ENCODE measurements at places on chromosomes 7 and 10.

DNA sequence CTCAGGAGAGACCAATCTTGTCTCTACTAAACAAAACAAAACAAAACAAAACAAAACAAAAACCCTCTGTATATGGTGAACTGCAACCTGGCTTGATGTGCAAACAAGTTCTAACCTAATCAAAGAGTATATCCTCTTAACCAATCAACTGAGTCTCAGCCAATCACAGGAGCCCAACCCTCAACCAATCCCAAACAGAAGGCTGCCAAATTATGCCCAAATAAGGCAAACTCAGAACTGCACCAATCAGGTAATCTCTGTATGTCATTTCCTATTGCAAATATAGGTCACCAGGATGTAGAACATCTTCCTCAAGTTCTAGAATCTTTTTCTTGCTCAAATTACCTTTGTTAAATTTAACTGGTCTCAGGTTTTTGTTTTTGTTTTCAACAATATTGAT, 5.2 kb downstream of the FAM133B start:
- DNase-seq, result no peak

- no peak for DNase-seq
Observed at GRCh38 chr7:672891-673290, 53.6 kb upstream of the DNAAF5 start.

- DNase-seq, result no peak
Observed at GRCh38 chr10:35579726-35580422, 25.3 kb upstream of the GJD4 start.

DNA sequence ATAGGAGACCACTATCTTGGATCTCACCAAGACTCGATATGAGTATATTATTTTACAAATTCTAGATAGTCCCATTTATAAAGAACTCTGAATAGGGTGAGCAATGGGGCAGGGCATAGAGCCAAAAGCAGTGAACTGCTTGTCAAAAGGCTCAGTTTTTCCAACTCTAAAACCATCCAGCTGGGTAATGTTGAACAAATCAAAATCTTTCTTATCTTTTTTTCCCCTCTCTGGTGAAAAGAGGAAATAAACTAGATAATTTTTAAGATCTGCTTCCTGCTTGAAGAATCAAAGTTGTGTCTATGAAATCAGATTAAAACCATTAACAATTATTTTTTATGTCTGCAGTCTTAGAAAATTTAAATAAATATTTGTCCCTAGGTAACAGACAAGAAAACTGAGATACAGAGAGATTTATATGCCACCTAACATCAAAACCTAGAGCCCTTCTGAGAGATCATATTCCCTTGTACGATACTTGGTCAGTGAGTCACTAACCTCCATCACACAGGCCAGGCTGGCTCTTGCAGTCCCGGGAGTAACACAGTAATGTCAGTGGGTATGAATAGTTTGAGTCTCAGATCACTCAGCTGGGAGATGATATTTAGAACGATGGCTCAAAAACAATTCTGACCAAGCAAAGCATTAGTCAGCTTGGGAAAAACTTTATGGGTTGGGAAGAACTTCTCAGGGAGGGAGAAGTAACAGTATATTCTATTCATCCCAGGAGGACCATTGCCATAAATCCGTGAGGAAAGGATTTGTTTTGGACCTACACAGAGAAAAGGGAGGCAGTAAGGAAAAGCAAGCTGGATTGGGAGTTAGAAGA, 178.8 kb downstream of the REEP3 start:
- peak; percentile 73 for DNase-seq

GRCh38 chr7:49396229-49396628, 377.2 kb upstream of the VWC2 start:
- DNase-seq, result no peak

DNA sequence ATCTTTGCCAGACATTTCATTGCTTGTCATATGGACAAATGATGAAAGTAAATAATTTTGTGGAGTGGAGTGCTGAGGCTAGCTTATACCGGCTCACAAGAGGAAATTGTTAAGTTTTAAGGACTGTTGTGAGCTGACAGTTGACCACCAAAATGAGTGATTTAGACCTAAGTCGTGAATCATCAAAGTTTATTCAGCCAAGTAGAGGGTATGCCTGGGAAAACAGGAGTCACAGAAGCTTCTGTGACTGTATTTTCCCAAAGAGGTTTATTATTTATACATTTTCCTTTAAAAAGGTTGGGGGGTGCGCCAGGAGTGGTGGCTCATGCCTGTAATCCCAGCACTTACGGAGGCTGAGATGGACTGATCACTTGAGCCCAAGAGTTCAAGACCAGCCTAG, 21.8 kb downstream of the MRPS24 start:
- DNase-seq, result no peak

DNA sequence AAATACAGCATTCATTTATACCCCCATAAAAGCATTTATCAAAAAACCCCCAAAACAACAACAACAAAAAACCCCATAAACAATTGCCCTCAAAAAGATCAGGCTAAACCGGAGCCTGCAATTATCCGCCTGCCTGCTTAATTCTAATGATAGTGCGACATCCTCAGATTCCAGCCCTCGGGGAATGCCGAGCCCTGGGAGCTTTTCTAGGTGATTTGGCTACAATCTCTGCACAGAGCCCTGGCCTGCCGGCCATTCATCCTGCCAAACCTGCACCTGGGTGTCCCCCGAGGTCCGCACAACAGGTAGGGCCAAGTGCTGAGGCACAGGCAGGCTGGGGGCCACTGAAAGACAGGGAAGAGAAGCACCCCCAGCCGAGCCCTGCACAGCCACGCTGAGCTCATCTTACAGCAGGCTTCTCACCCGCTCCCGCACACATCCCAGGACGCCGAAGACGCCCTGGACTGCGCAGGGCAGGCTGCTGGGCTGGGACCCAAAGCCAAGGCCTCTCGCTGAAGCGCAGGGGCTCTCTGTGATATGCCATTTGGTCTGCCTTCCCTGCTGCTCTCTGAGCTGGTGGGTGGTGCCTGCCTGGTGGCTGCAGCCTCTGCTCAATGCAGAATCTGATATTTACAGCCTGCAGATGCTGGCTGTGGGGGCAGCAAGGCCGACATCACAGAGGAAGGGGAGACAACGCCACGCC, 57.5 kb downstream of the CAMK2B start:
- DNase-seq, result no peak

- DNase-seq, result no peak
Observed at GRCh38 chr7:9962742-9963141, 1010.9 kb upstream of the PHF14 start.

GRCh38 chr7:116390363-116390762, 109.2 kb upstream of the CAV2 start:
- no peak for DNase-seq

GRCh38 chr10:130040817-130041330, 69.8 kb downstream of the C10orf143 start:
- no peak for DNase-seq

DNA sequence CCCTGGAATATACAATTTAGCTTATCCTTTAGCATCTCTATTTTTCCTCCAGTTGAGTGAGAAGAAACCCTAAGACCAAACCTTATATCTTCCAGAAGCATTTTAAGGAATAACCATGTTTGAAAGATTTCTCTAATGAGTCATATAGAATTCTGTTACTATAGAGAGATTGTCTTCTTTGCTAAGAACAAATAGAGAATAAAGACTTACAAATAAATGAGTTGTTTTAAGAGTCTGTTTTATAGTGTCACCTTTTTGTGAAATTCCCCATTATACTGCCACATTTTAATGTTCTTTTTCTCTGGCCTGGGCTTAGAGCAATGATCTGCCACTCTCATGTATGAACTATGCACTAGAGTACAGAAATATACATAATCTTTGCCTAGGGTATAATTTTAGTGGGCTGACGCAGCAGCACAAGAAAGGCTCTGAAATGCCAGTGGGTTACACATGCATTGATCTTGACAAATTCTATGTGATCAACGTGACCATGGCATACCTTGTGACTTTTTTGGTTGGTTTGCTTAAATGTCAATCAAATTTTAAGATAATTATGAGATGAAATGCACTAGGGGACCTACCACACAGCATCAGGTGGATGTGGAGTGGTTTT, 145.1 kb upstream of the MKLN1 start:
- DNase-seq, result no peak

- DNase-seq, result no peak
Observed at GRCh38 chr10:79052291-79053080, 16.3 kb upstream of the ZMIZ1 start.

GRCh38 chr10:25492680-25493079, 317.9 kb downstream of the GPR158 start:
- DNase-seq, result no peak

GRCh38 chr7:106517508-106517907, 143.4 kb downstream of the CCDC71L start:
- no peak for DNase-seq

DNA sequence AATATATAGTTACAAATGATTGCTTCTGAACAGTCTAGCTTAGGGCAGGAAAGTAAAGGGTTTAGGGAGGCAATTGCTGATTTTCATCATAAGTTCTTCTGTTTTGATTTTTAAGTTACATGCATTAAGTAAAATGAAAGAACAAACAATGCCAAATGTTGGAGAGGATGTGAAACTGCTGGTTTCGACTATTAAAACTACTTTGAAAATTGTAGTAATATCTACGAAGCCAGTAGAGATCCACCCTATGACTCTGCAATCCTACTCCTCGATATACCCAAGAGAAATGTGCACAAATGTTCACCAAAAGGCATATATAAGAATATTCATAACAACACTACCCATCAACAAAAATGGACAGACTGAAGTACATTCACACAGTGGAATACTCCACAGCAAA, 24.3 kb downstream of the PDZD8 start:
- DNase-seq, result no peak

- DNase-seq, result peak; percentile 85
Observed at GRCh38 chr7:157309988-157310668, 26.7 kb upstream of the DNAJB6 start.

GRCh38 chr10:13659887-13660550, 73.3 kb downstream of the PRPF18 start:
- DNase-seq, result peak; percentile 37

DNA sequence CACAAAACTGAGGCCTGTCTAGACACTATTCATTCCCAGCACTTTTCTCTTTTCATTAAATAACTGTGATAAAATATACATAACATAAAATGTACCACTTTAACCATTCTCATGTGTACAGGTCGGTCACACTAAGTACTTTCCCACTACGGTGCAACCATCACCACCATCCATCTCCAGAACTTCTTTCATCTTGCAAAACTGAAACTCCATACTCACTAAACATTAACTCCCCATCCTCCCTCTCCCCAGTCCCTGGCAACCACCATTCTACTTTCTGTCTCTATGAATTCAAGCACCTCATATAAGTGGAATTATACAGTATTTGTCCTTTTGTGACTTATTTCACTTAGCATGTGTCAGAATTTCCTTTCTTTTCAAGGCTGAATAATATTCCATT, 53.0 kb downstream of the ARHGAP12 start:
- no peak for DNase-seq

GRCh38 chr7:94907026-94907810, at the start of gene PPP1R9A:
Gene PPP1R9A, plus strand, starts transcription at chr7:94907594. Its CDS starts 2,520 bp downstream, at chr7:94910114.
- no peak for DNase-seq

GRCh38 chr7:158827411-158828132, 1.7 kb downstream of the ESYT2 start:
- no peak for DNase-seq

GRCh38 chr10:14039968-14040668, 290.6 kb downstream of the FRMD4A start:
- DNase-seq, result no peak

DNA sequence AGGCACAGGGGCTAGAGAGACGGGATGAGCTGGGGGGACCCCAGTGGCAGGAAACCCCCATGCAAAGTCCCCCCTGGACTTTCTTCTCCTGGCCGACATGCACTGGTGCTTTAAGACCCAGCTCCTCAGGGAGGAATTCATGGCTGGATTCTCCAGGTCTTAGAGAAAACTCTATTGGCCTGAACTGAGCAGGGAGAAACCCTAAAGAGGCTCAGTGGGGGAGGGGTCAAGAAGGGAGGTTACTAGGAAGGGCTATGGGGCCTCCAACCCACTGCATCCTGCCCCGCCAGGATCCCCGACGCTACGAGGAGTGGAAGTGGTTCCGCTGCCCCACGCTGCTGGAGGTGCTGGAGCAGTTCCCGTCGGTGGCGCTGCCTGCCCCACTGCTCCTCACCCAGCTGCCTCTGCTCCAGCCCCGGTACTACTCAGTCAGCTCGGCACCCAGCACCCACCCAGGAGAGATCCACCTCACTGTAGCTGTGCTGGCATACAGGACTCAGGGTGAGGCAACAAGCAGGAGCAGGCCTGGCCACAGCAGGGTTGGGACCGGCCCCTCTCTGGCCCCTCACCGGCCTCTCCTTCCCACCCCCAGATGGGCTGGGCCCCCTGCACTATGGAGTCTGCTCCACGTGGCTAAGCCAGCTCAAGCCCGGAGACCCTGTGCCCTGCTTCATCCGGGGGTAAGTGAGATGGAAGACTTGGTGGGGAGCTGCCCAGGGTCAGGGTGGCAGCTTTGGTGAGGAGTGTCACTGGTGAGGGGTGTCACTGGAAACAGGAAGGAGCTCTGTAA, 13.8 kb downstream of the ATG9B start:
- no peak for DNase-seq

GRCh38 chr10:92126100-92126650, 164.7 kb downstream of the CPEB3 start:
- DNase-seq, result no peak

GRCh38 chr7:80895056-80895455, 23.8 kb downstream of the SEMA3C start:
- no peak for DNase-seq

DNA sequence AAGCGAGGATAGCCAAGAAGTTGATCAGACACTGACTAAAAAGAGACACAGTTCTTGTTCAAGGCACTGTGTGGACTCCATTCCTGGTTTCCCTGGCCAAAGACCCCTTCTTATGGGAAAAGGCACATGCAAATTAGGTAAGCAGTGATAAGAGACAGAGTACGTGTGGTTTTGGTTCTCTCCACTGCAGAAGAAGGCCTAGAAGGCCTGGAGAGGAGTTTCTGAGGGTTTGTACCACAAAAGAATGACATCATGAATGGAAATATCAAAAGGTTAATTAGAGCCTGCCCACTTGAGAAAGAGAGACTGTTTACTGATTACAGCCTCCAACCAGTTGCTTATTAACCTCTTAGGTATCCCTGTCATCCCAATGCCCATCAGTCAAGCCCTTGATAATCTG, 137.5 kb downstream of the ZNF365 start:
- no peak for DNase-seq

GRCh38 chr7:158816995-158817394, 12.3 kb downstream of the ESYT2 start:
- no peak for DNase-seq

GRCh38 chr7:9453521-9453920, 1020.1 kb downstream of the NXPH1 start:
- no peak for DNase-seq

DNA sequence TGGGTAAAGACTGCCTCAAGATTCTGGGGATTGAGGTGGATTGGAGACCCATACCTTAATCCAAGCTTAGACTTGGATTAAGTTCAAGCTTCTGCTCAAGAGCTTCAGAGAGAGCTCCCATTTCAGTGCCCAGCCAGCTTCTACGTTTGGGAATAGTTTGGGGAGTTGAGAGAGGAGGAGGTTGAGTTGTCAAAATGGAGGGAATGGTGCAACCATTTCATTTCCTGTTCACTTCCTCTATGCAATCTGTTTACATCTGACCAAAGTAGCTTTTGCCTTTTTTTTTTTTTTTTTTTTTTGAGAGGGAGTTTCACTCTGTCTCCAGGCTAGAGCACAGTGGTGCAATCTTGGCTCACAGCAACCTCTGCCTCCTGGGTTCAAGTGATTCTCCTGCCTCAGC, 65.8 kb downstream of the ENTPD1 start:
- DNase-seq, result no peak

- no peak for DNase-seq
Observed at GRCh38 chr10:102231357-102232318, 5.5 kb downstream of the ELOVL3 start.

Measured in COLO829 (cell line).